Stimulated activated CD4-positive, alpha-beta T cell treated with anti-CD3 and anti-CD28 coated beads, Interleukin-1b, Interleukin-23, amount 100 ng/mL, for 1 hour (primary cell): ENCODE measurements at places on chromosomes 13 and 19.

GRCh38 chr19:29927944-29928625 is 14.0 kb upstream of the URI1 start:
- no peak for DNase-seq

- no peak for DNase-seq
These were observed 1431.0 kb upstream of the SPRY2 start for GRCh38 chr13:81771951-81772350.

GRCh38 chr19:2235381-2236063 is 607 bp downstream of the PLEKHJ1 start:
- no peak for DNase-seq

DNA sequence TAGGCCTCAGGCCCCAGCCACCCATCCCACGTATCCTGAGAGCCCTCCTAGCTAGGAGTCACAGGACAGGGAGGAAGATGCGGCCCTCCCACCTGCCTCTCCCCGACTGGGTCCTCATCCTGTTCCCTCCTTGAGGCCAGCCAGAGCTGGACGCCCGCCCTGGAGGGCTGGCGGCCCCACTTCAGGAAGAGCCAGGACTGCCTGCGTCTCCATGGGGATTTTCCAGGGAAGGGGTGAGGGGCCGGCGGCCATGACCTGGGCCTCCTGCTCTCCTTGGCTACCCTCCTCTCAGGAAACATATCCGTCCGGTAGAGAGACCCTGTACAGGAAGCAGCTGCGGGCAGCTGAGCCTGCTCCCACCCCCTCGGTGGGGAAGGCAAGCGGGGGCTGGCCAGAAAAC is 11.3 kb upstream of the PRKD2 start:
- DNase-seq, result no peak
